NCI-H226 (cell line): ENCODE measurements at places on chromosomes 6 and 20.

GRCh38 chr6:159934181-159934580, 34.7 kb upstream of the IGF2R start:
- DNase-seq: peak; percentile 39

- no peak for DNase-seq
These were observed 735 bp downstream of the FAM135A start for GRCh38 chr6:70413992-70414494.

DNA sequence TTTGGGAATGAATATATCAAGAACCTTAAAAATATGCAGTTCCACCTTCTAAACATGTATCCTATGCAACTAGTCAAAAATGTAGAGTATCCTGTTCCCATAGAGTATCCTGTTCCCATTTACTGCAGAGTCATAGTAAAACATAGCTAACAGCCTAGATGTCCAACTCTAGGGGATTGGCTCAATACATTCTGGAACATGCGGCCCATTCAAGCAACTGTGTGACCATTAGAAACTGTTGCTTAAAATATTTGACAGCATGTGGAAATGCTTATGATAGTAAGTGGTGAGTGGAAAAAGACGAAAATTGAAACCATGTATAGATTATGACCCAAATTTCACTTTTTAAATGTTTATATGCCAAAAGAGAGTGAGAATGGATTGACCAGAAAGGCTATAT, 11.2 kb downstream of the FOXP4 start:
- DNase-seq: no peak

DNA sequence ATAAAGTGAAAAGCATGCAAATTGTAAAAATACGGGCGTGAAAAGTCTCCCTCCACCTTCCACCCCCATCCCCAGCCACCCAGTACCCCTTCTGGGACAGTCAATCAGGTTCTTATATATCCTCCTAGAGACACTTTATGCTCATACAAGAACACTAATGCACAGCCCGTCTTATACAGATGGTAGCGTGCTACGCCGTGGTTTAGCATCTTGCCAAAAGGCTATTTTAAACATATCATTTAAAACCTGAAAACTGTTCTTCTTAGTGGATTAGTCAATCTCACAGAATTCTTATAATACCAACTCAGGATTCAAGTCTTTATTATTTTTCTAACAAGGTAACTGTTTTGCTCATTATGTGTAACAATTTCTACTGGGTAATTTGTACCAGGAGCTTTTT, 57.2 kb upstream of the MRPS10 start:
- no peak for DNase-seq
